T follicular helper cell (primary cell): ENCODE measurements at places on chromosomes 2 and 18.

GRCh38 chr2:184927040-184927439, 328.7 kb downstream of the ZNF804A start:
- DNase-seq, result no peak

GRCh38 chr2:92074549-92074898, 2796.7 kb upstream of the TEKT4 start:
- DNase-seq, result no peak

GRCh38 chr2:104040771-104041170, 813.1 kb upstream of the POU3F3 start:
- no peak for DNase-seq

DNA sequence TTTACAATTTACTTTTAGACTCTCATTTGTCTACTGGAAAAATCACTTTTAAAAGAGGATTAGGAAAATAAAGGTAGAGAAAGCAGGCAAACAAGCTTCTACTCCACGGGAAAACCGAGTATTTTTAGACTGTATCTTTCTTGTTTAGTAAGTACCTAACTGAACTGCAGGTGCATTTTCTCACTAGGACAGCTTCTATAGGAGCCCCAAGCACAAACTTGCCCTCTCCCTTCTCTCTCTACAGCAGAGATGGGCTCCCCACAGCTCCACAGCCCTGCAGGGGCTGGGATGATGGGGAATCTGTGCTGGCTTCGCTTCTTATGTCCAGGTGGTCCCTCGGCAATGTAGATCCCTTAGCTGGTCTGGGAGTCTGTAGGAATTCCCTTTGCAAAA, 16.2 kb downstream of the PSTPIP2 start:
- no peak for DNase-seq

DNA sequence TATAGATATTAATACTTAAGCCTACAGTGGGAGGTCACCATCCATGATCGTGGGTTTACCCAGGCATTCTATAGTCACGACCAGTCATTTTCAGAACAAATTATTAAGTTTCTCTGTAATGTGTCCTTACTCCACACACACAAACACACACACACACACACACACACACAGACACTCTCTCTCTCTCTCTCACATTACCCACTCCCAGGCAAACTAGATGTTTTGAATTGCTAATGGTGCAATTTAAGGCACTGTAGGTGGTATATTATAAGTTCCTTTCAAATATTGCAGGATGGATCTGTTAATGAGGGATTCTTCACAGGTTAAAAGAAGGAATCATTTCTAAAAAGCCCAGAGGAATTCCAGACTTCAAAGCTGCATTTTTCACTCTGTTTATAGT, 657.8 kb downstream of the MBD2 start:
- DNase-seq, result no peak

DNA sequence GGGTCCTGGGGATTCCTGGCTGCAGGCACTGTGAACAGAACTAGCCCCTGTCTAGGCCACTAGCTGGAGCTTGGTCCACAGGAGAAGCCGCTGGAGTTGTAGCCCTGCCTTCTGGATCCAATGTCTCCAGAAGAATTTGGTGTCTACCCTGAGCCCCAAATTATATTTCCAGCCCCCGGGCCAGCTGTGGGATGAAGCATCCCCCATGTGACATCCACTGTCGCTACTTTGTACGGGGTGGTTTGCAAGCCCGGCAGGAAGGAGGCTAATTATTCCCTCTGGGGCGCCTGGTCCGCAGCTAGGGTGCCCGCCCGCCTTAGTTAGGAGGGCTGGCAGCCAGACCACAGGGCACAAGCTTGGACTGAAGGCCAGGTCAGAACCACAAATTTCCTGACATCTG, 106.5 kb downstream of the SMAD7 start:
- DNase-seq, result no peak

DNA sequence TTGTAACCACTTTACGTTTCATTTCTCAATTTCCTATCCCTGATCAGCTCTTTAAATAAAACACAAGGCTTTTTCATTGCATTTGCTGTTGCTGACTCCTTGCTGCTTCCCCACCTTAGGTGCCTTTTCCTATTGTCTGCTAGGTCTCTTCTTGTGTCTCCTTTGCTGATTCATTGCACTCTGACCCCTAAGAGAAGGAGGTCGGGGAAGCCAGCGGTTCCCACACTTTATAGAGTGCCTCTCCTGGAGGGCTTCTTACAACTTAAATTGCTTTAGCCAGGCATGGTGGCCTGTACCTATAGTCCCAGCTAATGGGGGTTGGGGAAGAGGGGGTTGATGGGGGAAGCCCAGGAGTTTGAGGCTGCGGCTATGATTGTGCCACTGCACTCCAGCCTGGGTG, 495.0 kb downstream of the DLGAP1 start:
- no peak for DNase-seq

DNA sequence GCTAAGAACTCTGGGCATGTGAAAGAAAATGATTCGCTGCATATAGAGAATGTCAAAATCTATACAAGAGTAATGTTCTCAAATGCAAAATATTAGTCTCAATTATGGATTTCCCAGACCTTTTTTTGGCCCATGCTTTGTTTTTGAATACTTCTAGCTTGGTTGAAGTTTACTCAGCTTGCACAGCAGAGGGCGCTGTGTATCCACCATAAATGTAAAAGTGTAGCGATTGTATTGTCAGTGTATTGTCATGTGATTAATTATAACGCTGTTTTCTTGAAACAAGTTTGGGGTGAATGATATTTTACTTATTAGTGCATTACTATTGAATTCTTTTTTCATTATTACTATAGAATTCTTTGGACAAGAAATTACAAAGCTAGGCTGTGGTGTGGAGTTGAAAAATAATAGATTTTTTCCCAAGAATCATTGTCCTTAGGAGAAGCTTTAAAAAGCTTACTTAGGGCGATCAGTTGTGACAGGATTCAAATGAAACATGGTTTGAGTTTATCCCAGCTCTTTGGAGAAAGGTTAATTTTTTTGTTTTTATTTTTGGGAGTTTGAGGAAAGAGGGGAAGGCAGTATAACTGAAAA, 98.3 kb downstream of the PIK3C3 start:
- DNase-seq, result peak; percentile 42

GRCh38 chr2:66897181-66897580, 462.3 kb downstream of the MEIS1 start:
- no peak for DNase-seq

- DNase-seq, result no peak
Measured at GRCh38 chr2:121064186-121064585, 220.8 kb downstream of the TFCP2L1 start.

DNA sequence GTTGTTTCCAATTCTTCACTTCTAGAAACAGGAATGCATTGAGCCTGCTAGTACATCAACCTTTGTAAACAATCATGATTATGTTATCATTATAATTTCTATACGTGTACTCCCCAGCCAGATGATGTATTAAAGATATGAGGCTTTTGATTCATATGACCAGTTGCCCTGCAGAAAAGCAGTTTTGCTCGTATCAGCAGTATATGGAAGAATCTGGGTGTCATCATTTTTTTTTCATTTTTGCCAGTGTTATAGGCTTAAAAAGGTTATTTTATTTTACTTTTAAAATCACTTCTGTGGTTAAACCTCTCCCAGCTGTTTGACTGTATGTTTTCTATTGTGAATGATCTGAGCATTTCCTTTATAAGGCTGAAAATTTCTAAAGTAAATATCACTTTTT, 471.8 kb upstream of the NRP2 start:
- no peak for DNase-seq

DNA sequence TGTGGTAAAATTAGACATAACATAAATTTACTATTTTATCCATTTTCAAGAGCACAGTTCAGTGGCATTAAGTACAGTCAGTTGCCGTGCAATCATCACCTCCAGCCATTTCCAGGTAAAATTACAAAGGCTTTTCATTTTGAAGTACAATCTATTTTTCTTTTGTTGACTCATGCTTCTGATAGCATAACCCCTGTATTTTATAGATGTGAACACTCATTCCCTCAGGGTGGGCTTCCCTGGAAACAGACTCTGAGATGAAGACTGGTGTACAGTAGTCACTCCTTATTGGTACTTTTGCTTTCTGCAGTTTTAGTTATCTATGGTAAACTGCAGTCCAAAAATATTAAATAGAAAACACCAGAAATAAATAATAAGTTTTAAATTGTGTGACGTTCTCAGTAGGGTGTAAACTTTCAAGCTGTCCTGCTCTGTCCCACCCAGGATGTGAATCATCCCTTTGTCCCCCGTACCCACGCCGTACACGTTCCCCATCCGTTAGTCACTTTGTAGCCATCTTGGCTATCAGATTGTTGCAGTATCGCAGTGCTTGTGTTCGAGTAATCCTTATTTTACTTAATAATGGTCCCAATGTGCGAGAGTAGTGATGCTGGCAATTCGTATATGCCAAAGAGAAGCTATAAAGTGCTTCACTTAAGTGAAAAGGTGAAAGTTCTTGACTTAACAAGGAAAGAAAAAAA, 41.1 kb upstream of the NAB1 start:
- no peak for DNase-seq

DNA sequence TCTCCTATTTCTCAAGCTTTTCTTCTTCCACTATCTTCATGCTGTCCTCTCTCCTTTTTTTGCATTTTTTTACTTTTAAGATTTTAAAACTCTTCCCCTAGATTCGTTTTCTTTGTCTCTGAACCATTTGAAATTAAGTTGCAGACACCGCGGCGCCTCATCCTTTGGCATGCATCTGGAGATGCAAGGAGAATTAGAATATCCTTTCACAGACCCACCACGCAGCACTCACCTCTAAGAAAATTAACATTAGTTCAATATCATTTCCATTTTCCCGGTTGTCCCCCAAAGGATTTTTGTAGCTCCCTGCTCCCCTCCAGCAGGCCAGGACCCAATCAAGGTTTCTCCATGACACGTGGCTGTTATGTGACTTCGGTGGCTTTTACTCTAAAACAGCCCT, 88.8 kb downstream of the C1QL2 start:
- DNase-seq, result no peak

GRCh38 chr2:195560209-195560895, 96.7 kb upstream of the SLC39A10 start:
- no peak for DNase-seq

DNA sequence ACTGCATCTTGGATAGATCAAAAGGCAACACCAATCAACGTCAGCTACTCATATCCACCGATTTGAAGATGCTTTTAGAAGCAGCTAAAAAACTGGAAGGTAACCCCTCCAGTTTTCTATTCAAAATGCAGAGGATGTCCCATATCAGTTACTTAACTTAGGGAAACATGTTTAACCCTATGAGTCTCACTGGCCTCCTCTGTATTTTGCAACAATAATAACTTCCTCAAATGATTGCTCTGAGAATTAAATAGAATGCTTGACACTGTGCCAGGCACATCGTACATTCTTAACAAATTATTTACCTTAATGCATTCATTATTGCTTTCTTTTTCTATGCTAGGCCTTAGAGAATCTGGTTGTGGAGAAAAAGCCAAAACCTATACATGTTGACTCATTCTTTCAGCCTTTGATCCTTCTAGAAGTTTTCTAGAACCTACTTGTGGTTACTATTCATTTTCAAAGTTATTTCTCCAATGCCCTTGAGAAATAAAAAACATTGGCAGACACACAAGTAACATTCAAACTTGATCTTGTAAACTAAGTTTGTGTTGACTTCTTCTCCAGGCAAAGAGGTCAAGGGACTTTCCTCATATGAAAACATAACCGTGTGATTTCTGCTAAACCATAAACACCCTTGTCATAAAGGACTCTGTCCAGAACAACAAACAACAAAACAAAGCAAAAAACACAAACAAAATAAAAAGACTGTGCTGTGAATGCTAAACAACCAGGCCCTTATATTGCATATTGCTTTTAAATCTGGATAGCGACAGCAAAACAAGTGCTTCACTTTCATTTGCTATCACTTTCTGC, 4.6 kb downstream of the DOCK10 start:
- no peak for DNase-seq

- DNase-seq, result no peak
Measured at GRCh38 chr18:9631814-9632496, 17.6 kb upstream of the PPP4R1 start.

DNA sequence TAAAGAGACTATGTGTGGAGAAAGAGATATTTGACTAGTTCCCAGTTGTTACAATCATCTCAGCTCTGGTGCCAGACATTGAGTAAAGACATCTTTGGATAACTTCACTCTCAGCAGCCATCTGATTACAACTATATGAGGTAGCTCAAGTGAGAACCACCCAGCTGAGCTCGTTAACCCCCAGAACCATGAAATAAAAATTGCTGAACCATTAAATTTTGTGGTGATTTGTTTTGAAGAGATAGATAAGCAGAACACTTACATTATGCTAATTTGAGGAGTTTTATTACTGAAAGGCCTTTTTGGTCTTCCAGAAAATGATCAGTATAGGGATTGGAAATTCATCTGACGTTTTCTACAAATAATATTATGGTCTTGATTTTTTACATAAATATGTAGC, 101.1 kb downstream of the PMS1 start:
- DNase-seq, result no peak

DNA sequence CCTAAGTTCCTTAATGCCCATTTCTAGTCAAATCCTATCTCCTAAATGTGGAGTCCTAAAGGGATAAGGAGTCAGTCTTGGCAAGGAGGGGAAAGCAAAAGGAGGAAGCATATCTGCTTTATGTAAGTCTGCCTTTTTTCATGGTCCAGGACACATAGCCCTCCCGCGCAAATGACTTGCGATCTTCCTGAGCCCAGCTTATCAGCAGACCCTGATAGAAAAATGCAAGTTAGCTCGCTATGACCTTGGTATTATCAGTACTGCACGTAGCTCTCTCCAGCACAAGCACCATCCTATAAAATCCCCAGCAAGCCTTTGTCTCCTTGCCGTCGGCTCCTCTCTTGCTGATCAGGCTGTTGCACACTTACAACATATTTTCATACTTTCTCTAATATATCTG, 281.4 kb upstream of the KCNH7 start:
- no peak for DNase-seq

- no peak for DNase-seq
Measured at GRCh38 chr2:46066116-46066515, 231.1 kb upstream of the EPAS1 start.

- DNase-seq, result no peak
Measured at GRCh38 chr2:15726321-15727057, 134.8 kb downstream of the DDX1 start.

DNA sequence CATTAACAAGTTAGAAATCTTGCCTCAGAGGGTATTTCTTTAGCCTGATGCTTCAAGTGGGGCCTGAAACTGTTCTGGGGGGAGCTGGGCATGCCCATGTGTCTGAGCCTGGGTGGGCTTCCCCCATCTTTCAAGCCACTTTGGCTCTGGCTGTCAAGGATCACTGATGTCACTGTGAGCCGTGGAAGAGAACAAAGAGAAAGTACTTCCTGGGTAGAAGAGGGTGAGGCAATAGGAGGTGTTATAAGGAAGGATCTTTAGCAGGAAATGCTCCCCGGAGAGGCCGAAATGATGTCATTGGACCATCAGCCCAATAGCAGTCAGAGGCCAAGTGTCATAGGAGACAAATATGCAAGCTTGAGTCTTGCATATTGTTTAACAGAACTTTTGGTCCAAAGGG, 228.4 kb upstream of the MEX3C start:
- DNase-seq, result no peak

DNA sequence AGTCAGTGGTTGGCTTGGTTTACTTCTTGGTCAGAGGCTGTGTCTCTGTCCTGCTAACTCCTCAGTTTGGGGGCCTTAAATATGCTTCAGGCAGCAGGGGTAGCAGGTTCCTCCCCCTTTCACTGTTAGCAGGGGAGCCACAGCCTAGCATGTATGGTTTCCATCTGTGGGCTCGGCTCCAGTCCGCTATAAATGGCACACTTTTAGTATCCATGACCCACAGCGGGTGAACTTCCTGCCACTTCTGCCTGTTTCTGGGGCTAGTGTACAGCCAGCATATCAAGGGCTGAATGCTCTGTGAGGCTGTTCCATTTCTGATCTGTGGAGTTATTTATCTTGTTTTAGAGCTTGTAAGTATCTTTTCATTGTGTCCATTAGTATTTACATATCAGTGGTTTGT, 58.3 kb downstream of the MRPL33 start:
- DNase-seq, result no peak
